ENCODE measurements at places on chromosomes 16 and 17. TPM values are rescaled to one million over a fixed set of nuclear protein-coding genes. Genes with fewer than 3 reads are reported as not detected.

DNA sequence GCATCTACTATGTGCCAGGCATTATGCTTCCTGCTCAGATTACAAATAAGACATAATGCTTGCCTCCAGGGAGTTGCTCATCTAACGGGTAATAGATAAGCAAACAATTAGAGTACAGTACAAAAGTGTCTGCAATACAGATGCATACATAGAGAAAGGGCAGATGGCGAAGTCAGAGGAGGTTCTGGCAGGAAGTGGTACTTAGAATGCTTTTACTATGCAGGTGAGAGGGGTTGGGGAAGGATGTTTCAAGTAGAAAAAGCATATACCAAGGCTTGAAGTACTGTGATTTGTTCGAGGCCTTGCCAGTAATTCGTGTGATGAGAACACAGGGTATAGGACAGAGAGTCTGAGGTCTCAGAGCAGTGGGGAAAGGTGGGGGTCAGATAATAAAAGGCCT lies 349.8 kb downstream of the UTP18 start:
- DNase-seq = no peak

GRCh38 chr16:11884035-11884434 lies 31.7 kb downstream of the GSPT1 start:
- DNase-seq = no peak

Gene NPIPB13
- 2.4 TPM for total RNA-seq

DNA sequence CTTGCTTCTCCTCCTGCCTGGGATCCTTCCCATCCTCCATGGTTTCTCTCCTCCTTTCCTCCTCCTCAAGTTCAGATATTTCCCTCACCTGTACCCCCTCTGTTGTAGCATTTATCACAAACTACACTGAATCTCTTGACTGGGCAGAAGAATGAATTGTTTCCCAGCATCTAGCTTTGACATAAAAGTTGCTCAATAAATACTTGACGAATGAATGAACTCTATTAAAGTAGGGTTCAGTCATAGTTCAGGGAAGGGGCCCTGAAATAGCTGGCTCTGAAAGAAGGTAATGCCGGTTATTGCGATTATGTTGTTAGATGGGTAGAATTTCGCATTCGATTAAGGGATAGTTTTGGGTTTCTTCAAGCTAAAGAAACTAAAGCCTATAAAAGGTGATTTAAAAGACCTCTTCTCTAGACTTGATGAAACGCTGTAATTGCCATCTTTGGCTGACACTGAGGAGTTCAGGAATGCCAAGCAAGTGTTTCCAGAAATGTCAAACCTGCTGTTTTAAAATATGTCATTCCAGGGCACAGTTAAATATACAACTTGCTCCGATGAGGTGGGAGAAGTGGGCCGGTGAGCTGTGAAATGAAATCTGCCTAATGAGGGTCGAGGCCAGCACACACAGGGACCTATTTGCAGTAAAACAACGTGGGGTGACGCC lies 1.0 kb upstream of the CPD start:
- no peak for DNase-seq

Gene TMEM114
- total RNA-seq = not detected

DNA sequence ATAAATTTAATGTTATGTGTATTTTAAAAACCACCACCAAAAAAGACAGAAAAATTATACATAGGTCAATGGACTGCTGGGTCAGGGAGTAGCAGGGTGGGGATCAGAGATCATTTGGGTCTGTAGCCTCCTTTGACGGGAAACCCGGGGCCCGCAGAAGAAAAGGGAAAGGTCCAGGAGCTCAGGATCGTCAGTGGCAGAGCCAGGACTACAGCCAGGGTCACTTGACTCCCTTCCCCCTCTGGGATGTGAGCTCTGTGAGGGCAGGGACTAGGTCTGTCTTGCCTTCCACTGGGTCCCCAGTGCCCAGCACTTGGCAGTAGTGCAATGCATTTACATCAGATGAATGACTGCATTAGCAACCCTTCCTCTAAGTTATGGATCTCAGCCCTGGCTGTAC lies 62.1 kb downstream of the TOM1L2 start:
- no peak for DNase-seq

Gene ARHGAP44
- total RNA-seq = 4.6 TPM

DNA sequence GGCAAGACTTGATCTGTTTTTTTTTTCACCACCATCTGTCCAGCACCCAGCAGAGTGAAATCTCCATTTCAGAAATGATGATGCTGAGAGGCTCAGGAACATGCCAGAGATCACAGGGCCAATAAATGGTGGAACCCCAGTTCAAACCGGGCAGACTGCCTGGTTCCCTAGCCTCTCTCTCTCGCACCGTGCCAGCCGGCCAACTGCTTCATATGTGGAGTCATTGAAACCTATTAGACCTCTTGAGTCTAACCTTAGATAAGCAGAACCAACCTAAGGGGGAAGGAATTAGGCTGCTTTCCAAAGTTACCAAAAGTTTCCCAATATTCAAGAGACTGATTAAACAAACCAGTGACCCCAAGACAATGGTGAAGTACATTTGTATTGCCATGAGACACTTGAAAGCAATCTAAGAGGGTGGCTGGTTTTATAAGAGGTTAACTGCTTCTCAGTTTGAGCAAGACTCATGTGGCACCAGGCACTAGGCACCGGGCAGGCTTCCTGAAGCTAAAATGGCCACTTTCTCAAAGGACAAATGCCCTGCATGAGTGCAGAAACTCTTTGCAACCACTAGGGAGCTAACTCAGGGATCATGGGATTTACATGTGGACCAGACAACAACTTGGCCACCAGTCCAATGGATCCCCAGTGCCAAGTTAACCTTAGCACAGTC lies 18.4 kb downstream of the TOX3 start:
- DNase-seq = no peak

GRCh38 chr17:12745486-12745885 lies 43.8 kb upstream of the ARHGAP44 start:
- DNase-seq = peak; percentile 27

DNA sequence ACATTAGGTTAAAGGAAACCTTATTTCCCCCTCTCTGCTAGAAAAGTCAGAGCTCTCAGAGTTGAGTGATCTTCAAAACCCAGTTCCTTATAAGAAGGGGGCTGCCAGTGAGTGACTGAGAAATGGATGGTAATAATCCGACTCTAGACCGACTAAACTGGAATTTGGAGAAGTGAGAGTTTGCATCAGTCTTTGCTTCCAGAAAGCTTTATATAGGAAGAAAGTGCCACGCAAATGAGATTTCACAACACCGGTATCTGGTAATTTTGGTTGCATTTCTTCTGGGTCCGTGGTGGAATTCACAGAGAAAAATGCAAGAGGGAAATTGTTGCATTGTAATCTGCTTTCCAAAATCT lies 271.4 kb downstream of the MAF start:
- DNase-seq = no peak

DNA sequence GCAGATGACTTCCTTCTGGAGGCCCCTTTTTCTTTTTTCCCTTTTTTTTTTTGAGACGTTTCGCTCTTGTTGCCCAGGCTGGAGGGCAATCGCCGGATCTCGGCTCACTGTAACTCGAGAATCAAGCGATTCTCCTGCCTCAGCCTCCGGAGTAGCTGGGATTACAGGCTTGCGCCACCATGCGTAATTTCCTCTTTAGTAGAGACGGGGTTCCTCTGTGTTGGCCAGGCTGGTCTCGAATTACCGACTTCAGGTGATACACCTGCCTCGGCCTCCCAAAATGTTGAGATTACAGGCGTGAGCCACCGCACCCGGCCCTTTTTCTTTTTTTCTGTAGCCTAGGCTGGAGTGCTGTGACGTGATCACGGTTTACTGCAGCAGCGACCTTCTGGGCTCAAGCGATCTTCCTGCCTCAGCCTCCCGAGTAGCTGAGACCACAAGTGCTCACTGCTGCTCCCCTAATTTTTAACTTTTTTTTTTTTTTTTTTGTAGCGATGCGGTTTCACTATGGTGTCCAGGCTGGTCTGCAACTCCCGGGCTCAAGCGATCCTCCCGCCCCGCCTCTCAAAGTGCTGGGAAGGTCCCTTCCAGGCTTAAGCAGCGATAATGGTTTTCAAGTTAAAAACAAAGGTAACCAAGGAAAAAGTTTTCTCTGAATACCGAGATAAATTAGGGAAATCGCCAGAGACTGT lies 956 bp upstream of the IST1 start:
- peak; percentile 67 for DNase-seq

GRCh38 chr17:68302066-68302564 lies 10.8 kb downstream of the ARSG start:
- DNase-seq = no peak

Gene GAA
- 37.1 TPM for total RNA-seq

Gene C16orf46
- 2.5 TPM for total RNA-seq

DNA sequence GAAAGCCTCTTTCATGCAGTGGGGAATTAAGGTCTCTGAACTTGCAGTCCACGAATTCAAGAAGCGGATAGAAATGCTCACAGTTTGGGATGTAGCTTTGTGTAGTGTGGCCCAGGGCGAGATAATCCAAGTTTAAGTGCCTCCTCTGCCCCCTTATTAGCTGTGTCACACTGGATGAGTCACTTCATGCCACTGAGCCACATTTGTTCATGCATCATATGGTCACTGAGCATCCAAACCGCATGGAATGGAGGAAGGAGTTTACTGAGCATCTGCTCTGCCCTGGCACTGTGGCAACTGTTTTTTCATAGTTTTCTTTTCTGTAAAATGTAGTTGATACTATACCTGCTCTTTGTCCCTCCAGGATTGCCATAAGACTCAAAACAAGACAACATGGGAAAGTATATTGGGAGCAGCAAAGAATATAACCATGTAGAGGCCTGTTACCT lies 15.1 kb upstream of the DHX8 start:
- no peak for DNase-seq

DNA sequence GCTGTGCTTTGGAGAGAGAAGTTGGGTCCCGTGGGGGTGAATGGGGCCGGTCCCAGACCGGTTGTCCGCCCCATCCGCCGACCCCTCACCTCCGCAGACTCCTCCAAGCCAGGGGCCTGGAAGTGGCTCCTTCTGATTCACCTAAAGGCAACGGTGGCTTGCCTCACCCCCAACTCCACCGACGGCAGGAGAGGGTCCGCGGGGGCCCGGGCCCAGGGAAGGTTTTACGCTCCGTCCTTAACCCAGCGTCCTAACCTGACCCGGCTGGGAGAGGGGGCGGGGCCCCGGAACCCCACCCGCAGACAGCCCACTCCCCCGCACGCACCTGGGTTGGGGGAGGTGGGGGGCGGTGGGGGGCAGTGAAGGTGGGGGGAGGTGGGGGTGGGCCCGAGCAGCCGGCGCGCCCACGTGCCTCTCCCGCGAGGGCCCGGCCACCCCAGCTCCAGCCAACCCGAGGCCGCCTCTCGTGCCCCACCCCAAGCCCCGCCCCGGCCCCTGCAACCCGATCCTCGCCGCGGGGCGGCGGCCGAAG lies 12.7 kb upstream of the CD300A start:
- DNase-seq = no peak

Gene CIBAR2
- total RNA-seq = not detected
